NCI-H1436 treated with DMSO at 0.1 percent for 48 hours (cell line): ENCODE measurements at places on chromosomes 3 and 15.

DNA sequence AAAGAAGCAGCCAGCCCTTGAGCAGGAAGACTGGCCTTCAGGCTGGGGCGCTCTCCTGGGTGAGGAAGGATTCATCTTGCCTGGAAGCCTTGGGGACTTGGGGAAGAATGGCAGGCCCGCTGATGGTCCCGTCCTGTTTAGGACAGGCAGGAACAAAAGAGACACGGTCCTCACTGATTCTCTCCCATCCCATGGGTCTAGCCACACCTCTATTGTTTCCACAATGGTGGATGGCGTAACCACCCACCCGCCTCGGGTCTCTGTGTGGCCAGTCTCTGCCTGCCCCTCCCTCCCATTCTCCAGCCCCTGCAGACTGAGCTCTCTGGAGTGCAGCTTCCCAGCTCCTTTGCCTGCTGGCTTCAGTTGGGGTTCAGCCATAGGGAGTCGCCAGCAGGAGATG, 284.3 kb downstream of the UACA start:
- no peak for DNase-seq

- peak; percentile 98 for DNase-seq
Observed at GRCh38 chr3:188947401-188948280, 224.1 kb upstream of the TPRG1 start.

DNA sequence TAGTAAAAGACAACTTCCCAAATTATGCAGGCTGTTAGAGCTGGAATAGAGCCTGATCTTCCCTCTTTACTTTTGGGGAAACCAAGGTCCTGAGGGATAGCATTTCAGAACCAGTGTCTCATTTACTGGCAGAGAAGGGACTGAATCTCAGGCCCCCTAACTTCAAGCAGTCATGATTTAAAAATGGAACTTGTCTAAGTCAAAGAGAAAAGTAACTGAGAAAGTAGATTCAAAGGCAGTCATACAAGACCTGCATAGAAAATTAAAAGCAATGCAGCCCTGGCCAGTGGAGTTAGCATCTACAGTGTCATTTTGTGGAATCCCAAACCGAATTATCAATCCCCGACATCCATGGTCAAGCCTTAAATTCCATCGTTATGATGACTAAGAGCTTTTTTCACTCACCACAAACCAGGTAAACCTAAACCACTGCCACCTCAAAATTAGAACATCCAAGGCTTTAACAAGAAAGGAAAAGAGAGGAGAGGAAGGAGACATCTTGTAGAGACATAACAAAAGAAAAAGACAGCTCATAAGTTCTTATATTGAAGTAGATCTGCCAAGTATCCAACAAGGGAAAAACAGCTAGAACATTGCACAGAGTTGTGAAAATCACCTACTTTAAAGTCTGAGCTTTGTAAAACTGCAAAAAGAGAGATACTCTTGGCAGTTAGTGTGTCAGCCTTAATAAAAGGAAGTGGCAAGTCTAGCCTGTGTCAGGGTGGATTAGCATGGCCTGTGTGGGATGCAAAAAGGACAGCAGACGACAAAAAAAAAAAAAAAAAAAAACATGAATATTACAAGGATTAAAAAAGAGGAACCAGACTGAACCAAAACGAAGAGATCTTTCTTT, 54.1 kb upstream of the CCR2 start:
- DNase-seq, result no peak

- DNase-seq, result no peak
Observed at GRCh38 chr3:5009506-5010109, 30.4 kb downstream of the BHLHE40 start.

DNA sequence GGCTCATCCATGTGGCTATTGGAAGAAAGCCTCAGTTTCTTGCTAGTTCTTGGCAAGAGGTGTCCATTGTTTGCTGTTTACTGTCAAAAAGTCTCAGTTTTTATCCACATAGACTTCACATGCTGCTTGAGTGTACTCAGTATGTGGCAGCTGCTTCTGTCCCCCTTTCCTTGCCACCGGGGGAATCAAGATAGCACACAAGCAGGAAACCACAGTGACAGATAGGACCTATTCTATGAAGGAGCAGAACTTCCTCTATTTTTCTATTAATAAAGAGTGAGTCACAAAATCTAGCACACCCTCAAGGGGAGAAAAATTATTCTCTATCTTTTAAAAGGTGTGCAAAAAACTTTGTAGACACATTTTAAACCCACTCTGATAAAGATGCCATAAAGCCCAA, 121.4 kb upstream of the GMNC start:
- no peak for DNase-seq

DNA sequence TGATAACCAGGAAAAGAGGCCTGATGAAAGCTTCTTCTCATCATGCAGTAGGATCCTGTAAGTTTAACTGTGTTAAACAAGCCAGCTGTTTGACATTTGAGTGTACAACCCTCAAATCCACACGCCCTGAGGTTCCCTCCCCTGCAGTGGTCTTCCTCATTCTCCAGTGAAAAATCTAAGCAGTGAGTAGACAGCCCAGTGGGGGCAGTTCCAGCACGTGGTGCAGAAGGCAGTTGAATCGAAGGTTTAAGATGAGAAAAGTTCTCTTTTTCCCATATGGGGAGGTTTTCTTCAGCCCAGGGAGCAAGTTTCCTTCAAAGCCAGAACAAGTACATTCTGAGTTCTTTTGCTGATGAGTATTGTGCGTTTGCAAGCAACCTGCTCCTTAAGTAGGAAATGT, 174.5 kb downstream of the NR2F2 start:
- no peak for DNase-seq

- DNase-seq, result no peak
Observed at GRCh38 chr3:123383091-123384053, 65.5 kb downstream of the ADCY5 start.

- no peak for DNase-seq
Observed at GRCh38 chr15:76337696-76338485, 1.3 kb downstream of the ISL2 start.

- DNase-seq, result no peak
Observed at GRCh38 chr15:82139823-82140268, 94.0 kb upstream of the MEX3B start.

GRCh38 chr3:9278498-9278897, 29.1 kb upstream of the SRGAP3 start:
- DNase-seq, result no peak
